GM18507 (cell line): ENCODE measurements at places on chromosomes 16 and 17.

GRCh38 chr17:39064374-39064773 is 87.1 kb downstream of the PLXDC1 start:
- no peak for DNase-seq

DNA sequence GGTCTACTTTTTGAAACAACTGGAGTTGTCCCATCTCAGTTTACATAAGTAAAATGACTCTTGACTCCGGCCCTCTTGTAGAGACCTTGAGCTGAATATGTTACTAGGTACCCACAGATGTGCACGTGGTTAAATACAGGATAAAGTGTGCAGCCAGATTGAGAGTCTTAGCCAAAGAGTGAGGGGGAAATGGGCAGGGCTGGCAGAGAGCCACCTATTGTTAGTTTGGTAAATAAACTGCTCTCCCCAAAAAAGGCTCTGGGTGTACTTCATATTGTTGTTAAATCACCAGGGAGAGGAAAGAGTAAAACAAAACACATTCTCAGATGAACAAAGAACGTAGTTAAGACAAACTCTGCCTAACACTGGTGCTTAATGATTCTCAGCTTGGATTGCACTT is 20.3 kb downstream of the G6PC1 start:
- no peak for DNase-seq

DNA sequence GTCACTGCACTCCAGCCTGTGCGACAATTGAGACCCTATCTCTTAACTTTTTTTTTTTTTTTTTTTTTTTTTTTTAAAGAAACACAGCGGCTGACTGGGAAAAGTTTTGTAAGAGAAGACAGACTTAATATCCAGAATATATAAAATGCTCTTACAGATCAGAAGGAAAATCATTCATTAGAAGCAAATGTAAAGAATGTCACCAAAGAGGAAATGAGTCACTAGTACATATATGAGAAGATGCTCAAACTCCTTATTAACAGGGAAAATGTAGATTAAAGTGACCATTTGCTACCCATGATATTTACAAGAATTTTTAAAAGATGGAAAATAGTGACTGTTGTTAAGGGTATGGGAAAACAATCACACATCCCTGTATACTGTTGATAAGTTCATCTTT is 48.9 kb downstream of the RABEP1 start:
- no peak for DNase-seq

- no peak for DNase-seq
Measured at GRCh38 chr16:17467923-17468540, 2.7 kb downstream of the XYLT1 start.

DNA sequence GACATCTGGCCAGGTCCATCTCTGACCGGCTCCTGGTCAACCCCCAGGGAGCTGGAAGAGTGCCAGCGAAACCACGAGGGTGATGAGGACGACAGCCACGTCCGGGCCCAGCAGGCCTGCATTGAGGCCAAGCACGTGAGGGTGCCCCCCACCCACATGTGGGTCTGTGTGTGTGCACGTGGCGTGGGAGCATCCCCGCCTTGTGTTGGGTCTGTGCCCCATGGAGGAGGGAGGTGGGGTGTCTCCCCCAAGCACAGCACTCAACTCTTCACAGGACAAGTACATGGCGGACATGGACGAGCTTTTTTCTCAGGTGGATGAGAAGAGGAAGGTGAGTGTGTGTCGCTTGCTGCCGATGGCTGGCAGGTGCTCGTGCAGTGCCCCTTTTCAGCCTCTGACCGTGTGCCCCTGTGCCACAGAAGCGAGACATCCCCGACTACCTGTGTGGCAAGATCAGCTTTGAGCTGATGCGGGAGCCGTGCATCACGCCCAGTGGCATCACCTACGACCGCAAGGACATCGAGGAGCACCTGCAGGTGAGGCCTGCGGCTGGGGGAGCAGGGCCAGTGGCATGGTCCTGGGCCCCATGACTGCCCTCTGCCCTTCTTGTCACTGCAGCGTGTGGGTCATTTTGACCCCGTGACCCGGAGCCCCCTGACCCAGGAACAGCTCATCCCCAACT is 1.7 kb downstream of the STUB1 start:
- no peak for DNase-seq

DNA sequence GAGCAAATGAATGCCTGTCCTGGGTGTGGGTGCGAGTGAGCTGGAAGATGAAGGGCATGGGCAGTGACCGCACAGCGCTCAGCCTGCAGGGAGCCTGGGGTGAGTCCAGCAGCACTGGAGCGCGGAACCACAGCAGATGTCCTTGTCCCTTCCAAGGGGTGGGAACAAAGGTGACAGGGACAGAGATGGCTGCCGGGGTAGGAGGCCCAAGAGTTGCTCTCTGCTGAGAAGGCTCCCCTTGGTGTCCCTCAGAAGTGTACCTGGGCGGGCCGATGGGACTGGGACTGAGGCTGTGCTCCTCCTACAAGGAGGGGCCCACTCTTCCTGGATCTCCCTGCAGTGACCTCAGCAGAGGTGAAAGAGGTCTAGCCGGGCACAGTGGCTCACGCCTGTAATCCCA is 7.6 kb upstream of the PGAP6 start:
- DNase-seq = no peak

DNA sequence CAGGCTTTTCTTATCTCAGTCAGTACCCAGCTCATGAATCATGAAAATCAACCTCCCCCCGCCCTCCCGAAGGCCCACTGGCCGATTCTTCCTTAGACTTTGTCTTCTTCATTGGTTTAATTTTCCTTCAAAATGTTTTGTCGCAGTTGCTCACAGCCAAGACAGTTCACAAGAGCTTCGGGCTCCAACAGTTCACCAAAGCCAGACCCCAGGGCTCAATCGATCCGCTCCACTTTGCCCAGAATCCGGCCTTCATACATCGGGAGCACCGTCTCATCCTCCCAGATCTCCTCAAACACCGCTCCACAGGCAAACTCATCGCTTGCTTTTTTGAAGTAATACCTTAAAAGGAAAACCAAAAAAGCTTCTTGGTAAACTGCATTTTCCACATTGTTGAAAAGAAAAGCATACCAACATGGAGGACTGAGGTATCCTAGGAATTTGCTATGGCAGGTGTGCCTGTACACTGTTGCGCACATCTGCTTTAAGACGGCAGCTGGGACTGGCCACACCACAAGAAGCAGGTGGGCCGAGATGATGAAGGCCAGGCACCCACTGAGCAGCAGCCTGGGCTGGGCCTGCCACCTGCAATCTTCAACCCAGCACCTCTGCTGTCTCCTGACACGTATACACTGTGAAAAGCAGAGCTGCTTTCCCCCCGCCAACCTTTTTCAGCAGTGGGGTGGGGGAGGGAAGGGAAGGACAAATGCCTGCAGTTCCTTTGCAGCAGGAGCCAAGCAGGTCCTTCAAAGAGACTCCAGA is 31.5 kb downstream of the AXIN2 start:
- no peak for DNase-seq

DNA sequence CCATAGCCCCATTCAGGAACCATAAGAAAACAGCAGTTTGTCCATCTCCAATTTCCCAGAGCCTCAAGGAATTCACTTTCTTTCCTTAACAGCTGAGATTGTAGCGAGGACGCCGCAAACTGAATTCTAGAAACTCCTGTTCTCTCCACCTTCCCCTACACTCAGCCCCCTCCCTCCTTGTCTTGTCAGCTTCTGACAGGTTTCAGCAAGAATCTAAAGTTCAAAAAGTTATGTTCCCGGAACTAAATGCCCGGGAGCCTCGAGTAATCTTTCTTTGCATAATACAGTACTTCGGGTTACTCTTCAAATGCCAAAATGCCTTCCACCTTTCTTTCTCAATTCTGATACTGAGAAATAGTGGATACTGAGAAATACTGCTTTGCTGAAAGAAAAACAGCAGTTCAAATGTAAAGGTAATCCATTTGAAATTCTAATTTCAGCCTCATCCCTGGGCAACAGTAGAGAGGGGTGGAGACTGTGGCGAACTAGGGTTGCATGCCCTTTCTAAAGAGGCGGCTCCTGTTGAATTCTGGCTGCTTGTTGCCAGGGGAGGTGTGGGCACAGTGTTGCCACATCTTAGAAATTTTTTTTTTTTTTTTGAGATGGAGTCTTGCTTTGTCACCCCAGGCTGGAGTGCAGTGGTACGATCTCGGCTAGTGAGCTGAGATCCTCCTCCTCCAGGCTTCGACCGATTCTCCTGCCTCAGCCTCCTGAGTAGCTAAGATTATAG is 63.5 kb upstream of the USP7 start:
- DNase-seq = no peak

DNA sequence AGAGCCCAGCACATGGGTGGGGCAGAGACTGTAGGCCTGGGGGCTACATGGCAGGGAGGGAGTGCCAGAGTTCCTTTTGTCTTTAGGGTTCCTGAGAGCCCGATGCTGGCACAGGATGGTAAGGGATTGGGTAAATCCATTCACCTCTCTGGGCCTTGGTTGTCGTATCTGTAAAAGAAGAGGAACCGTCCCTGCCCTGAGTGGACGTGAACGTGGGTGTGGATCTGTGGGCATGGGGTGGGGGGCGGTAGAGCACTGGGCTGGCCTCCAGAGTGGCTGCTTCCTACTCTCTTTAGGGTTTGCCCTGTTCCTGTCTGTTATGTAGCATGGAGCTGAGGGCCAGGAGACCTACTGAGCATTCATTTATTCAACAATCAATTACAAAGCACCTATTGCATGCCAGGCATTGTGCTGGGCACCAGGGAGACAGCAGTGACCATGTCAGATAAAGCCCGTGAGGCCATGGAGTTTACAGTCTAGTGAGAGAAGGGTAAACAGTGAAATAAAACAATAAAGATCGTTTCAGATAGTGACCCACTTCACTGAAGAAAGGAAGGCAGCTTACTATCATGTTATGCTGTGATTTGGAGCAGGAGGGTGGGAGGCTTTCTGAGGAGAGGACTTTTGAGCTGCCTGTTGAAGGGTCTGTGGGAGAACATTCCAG is 13.1 kb upstream of the TCAP start:
- no peak for DNase-seq

DNA sequence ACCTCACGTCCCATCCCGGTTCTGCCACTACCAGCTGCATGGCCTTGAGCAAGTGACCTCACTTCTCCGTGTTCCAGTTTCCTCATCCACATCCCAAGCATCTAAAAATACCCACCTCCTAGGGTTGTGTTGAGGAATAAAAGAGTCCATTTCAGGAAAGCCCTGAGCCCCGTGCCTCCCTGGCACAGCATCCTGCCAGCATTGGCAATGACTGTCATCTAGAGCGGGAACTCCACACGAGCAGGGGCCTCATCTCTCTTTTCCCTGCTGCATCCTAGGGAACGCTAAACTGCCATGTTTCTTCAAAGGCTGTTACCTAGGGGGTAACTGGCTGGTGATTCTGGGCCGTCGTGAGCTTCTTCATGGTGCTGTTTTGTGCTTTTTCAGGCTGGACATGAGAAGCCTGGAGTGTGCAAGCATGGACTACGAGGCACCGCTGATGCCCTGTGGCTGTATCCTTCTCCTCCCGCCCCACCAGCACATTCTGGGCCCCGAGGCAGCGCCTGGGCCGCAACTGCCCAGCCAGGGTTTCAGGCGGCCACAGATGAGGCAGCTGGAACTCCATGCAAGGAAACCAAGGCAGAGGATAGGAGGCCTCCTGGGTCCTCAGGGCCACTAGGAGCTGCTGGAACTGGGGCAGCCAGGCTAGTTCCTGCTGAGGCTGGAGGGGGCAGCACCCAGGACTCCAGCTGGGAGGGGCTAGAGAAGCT is 221.4 kb downstream of the KATNIP start:
- no peak for DNase-seq

GRCh38 chr17:29777663-29778062 is 152.4 kb downstream of the SSH2 start:
- no peak for DNase-seq

- DNase-seq = no peak
Measured at GRCh38 chr17:54124456-54124855, 301.7 kb downstream of the KIF2B start.

DNA sequence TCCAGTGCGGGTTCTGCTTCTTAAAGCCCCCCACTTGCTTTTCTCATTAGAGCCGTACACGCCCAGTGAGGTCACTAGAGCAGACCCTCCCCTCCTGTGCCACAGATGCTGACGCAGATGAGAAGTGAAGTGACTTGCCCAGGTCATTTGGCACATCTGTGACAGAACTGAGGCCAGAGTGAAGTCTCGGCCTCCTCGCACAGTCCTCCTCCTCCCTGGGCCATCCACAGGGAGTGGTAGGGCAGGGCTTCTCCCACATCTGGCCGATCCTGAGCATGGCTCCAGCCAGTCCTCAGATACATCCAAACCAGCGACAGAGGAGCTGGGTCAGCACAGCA is 15.3 kb upstream of the TBX2 start:
- DNase-seq = no peak

GRCh38 chr17:1783834-1784611 is 22.2 kb downstream of the SERPINF1 start:
- no peak for DNase-seq

GRCh38 chr17:67377488-67378453 is 690 bp downstream of the PITPNC1 start:
- DNase-seq = no peak

GRCh38 chr17:62090021-62090824 is 25.1 kb upstream of the MED13 start:
- DNase-seq = no peak

- DNase-seq = no peak
Measured at GRCh38 chr17:3529817-3530741, 27.5 kb downstream of the TRPV3 start.

- DNase-seq = no peak
Measured at GRCh38 chr16:9071377-9071776, 20.1 kb upstream of the HAPSTR1 start.

DNA sequence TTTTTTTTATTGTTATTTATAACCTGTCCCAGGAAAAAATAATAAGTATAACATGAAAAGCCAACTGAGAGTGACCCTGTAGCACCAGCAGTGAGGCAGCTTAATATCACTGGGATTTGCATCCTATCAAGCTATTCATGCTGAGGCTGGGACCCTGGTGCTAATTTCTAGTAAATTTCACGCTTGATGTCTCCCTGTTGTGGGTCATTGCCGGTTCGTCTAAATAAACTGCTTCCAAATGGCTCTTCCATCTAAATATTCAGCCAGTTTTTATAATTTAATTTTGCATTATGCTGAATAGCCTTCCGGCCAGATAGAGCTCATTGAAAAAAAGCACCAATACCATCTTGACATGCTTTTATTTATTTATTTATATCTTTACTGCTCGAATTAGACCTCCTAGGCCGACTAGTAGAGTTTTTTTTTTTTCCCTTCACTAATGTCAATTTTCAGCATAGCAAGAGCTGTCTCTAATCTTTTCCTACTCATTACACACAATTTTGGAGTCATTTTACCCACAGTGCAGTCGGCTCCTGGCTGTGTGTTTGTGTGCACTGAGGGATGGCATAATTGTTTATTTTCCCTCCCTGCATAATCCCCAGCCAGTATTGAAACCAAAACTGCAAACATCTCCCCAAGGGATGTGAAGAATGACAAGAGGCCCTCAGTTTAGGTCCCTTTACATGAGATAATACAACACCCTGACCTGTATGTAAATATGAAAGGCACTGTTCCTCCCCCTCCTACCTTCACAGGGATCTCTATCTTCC is 168.8 kb downstream of the AATF start:
- DNase-seq = no peak
